Cardiac muscle cell (in vitro differentiated cells and primary cell): ENCODE measurements at places on chromosomes 3 and 15. TPM values are rescaled to one million over a fixed set of nuclear protein-coding genes. Genes with fewer than 3 reads are reported as not detected.

- H3K27ac ChIP-seq, result no peak overlapping the region
- H3K27me3 ChIP-seq, result peaks cover 6% of the 10 kb centered on the region
- peaks cover 15% of the 10 kb centered on the region for H3K4me1 ChIP-seq
- H3K4me3 ChIP-seq, result no peak overlapping the region
- no peaks in the 10 kb centered on the region for H3K36me3 ChIP-seq
Observed at GRCh38 chr15:40314723-40315276, 7.1 kb upstream of the PLCB2 start.

DNA sequence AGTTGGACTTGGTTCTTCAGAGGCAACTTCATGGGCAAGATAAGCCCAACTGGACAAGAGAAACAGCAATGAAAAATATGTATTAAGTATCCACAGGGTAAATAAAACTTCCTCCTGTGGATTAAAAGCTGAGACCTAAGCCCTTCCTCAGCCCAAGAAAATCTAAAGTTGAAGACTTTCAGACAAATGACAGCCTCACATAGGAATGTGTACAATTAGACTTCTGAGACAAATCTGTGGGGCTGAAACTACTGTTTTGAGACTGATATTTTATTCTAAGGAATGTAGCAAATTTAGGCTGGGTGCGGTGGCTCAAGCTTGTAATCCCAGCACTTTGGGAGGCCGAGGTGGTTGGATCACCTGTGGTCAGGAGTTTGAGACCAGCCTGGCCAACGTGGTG lies 74.2 kb upstream of the IL12A start:
- no peaks in the 10 kb centered on the region for H3K36me3 ChIP-seq
- no peak for DNase-seq
- H3K4me1 ChIP-seq, result no peaks in the 10 kb centered on the region

The ZNF609 gene
- 28.7 and 41.4 TPM in 2 replicates for total RNA-seq

The ASB14 gene
- total RNA-seq, result not detected in 2 replicates

GRCh38 chr3:18425641-18426257 lies 610 bp upstream of the SATB1 start:
- H3K4me3 ChIP-seq, result peak overlapping the region; percentile 91
- peak overlapping the region; percentile 84 for H3K27ac ChIP-seq
- H3K4me1 ChIP-seq, result peaks cover 10% of the 10 kb centered on the region
- no peaks in the 10 kb centered on the region for H3K36me3 ChIP-seq

DNA sequence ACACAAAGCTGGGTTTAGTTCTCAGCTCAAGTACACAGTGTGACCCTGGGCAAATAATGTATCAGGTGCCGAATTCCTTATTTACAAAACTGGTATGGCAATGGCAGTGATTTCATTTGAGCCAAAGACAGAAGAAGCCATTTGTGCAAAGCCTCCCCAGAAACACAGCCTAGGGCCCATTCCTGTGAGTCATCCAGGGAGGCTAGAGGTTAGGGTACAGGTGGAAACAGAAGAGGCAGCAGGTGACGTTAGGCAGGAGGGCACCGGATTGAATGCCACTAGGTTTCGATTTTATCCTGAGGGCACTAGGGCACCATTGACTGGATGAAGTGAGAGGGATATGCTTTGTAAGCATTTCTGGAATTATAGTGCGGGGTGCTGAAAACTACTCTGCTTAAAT lies 766.9 kb upstream of the NR2F2 start:
- no peak overlapping the region for H3K4me3 ChIP-seq
- no peak overlapping the region for H3K27ac ChIP-seq

DNA sequence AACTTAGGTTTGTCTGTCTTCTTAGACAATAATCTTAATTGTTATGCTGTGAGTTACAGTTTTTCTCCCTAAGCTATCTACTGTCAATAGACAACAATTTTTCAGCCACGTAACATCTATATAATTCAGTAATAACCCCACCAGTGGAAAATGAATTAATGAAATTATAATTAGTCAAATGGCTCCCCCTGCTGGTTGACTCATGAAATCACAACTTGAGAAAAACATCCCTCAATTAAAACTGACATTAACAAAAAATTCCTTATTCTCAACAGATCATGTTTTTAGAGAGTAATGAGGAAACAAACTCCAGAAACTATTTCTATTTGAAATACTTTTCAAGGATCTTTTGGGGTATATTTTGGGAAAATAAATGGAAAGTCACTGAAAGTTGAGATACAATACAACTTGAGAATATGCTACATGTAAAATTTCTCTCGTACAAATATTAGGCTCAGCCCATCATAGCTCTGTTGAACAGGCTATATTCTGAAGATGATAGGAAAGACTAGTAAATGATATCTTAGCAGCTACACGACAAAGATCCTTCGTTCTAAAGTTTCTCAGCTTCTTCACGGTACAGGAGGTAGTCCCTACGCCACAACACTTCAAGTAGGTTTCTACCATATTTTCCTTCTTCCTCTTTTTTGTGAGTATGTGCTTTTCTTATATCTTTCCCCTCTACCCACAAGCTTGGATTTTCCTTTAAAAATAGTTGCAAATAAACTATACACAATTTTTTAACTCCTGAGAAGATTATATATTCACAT lies 20.7 kb downstream of the PPP1R2 start:
- peaks cover 19% of the 10 kb centered on the region for H3K36me3 ChIP-seq
- DNase-seq, result peak; percentile 57
- H3K27me3 ChIP-seq, result no peaks in the 10 kb centered on the region

- H3K36me3 ChIP-seq, result no peaks in the 10 kb centered on the region
- no peak overlapping the region for H3K27ac ChIP-seq
- DNase-seq, result no peak
- H3K4me1 ChIP-seq, result peaks cover 11% of the 10 kb centered on the region
- no peaks in the 10 kb centered on the region for H3K27me3 ChIP-seq
Observed at GRCh38 chr3:88988906-88989305, 118.5 kb upstream of the EPHA3 start.

The SERINC4 gene
- 0.21 and 0.71 TPM in 2 replicates for total RNA-seq

DNA sequence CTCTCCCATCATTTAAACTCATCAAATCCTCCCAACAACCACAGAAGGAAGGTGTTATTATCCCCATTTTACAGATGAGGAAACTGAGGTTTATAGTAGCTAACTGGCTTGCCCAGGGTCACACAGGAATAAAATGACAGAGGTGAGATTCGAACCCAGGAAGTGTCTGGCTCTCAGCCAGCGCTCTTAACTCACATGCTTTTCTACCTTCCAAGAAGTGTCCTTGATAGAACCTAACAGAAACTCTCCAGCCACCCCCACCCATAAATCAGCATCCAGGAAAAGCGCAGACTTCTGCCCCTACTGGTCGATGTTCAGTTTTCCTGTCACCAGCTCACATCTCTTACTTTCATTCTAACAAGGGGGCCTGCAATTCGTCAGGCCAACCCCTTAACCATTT lies 51.7 kb downstream of the SPATA12 start:
- peak; percentile 26 for DNase-seq
- peak overlapping the region; percentile 91 for H3K27ac ChIP-seq
- no peaks in the 10 kb centered on the region for H3K27me3 ChIP-seq
